ENCODE measurements at places on chromosomes 1 and 21.

GRCh38 chr1:11059155-11059967, 457 bp downstream of the SRM start:
- DNase-seq: no peak

GRCh38 chr1:154925335-154926170, 11.0 kb downstream of the PMVK start:
- no peak for DNase-seq

DNA sequence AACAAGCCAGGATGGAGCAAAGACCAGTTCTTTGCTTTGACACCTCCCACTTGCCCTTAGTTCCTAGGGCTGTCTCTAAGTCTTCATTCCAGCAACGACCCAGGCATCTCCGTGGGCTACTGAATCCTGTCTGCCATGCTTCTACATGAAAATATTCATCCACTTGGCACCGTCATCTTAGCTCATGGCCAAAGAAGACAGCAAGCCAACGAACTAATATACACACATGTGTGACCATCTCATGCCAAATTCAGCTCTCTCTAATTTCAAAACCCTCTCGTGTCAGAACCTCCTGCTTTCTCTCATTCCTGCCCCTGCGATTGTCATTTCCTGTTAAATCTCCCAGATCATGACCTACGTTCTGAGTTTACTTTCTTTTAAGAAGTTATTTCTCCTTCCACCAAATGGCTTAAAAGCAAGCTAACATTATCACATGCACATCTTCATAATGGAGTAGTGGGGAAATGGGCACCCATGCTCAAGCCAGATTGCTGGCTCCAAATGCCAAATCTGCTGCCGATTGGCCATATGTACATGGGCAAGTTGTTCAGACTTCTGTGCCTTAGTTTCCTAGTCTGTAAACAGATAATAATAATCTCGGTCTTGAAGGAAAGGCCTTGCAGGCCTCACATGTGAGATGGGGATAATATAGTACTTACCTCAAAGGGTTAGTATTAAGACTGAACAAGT, 373.4 kb downstream of the USH2A start:
- no peak for DNase-seq

DNA sequence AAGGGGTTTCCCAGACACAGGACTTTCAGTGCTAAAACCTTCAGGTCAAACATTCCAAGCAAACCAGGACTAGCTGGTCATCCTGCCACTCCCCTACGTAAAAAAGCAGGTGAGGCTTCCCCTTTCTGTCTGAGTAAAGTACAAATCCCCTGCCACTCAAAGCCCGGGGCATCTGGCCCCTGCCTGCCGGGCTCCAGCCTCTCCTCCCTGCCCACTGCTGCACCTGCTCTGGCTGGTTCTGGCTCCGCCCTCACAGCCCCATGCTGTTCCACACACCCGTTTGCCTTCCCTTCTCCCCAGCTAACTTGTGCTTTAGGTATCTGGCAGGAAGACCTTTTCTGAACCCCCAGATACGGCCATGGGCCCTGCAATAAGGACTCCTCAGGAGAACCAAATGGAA, 23.3 kb upstream of the S100A7 start:
- DNase-seq: no peak

GRCh38 chr1:175848329-175848728, 104.9 kb upstream of the TNR start:
- no peak for DNase-seq

GRCh38 chr1:158494796-158495195, 22.8 kb downstream of the OR10R2 start:
- DNase-seq: no peak

GRCh38 chr21:39696618-39697017, 48.4 kb upstream of the IGSF5 start:
- DNase-seq: no peak

DNA sequence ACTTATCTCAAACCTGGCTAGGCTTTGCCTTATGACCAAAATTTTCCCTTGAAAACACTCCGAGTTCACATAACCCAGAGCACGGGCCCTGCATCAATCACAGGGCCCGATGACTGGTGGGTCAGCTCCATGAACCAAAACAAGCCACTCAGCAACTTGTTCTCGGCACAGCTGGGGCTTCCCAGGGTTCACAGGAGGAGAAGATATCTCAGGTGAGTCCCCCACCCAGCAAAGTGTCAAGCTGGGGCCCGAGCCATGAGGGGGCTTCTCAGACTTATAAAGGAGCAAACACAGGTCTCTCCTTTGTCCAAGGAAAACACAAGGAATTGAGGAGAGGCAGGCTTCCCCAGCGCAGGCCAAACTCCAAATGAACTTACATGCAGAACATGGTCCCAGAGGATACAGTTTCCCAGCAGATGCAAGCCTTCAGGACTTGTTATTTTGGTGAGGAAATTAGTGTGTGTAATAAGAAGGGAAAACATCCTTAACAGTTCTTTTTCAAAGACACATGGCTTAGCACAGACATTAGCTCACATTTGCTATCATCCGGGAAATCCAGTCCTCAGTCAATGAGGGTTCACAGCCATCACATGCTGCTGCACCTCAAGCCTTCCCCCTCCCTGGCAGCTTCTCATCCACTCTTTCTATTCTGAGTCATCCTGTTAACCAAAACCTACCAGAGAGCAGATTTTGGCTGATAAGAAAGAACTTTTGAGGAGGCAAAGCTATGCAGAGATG, 98.1 kb upstream of the NFIA start:
- no peak for DNase-seq

DNA sequence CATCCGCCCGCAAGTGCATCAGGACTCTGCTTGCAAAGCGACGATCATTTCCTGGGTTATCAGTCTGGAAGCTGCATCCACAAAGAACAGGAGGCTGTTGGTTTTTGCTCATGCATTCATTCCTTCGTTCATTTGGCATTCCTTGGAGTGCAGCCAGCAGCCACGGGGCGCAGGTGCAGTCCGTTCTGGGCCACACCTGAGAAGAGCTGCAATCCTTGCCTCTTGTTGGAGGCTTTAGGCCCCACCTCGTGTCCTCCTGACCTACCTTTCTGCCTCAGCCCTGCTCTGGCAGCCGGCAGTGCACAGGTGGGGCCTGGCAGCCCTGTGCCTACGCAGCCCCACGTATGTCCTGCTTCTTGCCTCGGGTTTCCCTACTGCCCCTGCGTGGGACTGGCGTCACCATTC, 19.6 kb upstream of the C2CD2 start:
- peak; percentile 14 for DNase-seq

DNA sequence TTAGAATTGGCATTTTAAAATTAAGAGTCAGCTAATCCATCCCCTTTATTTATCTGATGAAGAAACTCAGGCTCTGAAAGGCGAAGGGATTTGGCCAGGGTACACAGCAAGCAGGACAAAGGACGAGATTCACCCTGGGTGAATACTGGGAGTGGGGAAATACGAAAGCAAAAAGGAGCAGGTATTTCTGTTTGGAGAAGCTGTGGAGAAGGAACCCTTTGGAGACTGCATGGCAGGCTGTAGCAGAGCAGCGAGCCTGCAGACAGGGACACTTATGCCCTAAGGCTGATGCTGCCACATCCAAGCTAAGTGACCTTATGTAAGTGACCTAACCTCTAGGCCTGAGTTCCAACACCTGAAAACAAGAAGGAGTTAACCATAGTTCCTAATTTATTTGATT, 207.2 kb upstream of the C1orf87 start:
- DNase-seq: no peak

DNA sequence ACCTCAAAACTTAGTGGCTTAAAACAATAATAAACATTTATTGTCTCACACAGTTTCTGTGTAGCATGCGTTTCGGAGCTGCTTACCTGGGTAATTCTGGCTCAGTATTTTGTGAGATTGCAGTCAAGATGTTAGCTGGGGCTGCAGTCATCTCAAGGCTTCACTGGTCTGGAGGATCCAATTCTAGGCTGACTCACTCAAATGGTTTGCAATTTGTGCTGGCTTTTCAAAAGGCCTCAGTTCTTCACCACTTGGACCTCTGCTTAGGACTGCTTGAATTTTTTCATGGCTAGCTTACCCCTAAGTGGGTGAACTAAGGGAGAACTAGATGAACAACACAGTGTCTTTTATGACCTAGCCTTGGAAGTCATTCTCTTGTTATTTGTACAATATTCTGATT, 21.0 kb downstream of the XPR1 start:
- DNase-seq: no peak

- DNase-seq: no peak
Measured at GRCh38 chr1:46606255-46606965, 2.3 kb upstream of the MKNK1 start.

DNA sequence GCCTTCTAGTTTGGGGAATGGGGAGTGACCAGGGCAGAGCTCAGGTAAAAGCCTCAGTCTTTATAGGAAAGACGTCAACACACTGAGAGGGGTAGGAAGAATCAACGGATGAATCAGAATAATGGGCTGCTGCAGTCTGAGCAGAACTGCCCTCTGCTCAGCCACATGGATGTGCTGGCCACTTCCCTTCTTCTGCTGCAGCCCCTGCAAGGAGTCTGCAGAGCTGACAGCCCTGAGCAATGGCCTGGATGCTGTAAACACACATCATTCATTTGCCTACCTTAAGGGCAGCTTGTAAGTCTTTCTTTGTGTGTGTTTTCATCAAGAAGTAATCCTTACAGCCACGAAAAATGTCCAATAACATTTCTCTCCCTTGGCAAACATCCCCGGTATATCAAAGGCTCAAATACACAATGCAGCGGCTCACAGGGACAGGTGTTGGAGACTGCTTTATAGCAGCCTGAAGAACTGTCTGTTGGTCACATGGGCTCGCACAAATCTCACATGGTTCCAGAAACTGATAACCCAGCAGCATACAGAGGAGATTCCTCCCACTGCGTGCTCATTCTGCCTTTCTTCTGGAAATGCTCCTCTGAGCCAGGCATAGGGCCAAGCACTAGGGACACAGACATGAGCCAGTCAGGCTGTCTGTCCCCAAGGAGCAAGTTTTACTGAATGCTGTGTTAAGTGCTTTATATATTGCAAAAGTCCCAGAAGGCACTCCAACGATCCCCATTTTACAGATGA, 110.1 kb downstream of the HMGB4 start:
- no peak for DNase-seq

GRCh38 chr21:19608101-19608621, 1204.6 kb upstream of the TMPRSS15 start:
- DNase-seq: no peak

- no peak for DNase-seq
Measured at GRCh38 chr1:65459397-65459768, 38.9 kb downstream of the LEPR start.

DNA sequence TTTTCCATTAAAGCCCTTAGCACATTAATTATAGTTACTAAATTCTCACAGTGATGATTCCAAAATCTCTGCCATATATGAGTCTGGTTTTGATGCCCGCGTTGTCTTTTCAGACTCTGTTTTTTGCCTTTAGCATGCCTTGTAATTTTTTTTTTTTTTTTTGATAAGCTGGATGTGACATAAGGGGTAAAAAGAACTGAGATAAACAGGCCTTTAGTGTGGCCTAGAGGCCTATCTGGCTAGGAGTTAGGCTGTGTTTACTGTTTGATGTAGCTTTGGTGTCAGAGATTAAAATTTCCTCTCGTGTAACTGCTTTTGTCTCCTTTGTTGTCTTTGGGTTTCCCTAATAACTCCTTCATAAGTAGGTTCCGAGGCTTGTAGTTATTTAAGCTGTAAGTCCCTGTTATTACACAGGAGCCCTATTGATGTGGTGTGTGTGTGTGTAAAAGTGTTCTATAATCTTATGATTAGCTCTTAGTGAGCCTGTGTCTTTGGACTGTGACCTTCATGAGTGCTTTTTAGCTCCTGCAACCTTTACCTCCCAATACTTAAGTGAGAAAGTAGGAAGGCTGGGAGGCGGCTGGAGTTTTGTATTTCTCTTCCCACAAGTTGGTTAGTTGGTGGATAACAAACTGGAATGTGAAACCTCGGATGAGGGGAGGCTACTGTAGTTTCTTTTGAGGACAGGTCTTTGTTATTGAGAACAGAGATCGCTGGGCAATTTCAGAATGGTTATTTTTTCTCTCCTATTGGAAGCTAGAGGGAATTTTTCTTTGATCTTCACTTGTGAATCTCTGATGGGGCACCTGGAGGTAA, 19.3 kb downstream of the HS2ST1 start:
- DNase-seq: no peak

- DNase-seq: peak; percentile 75
Measured at GRCh38 chr1:153617663-153618062, 1.5 kb upstream of the S100A14 start.

Data from activated CD4-positive, alpha-beta memory T cell treated with anti-CD3 and anti-CD28 coated beads, Interleukin-2, amount 10 ng/mL, durations not matched to agents 7 days and 5 days (primary cell).